ENCODE measurements at places on chromosomes 6 and 20. TPM values are rescaled to one million over a fixed set of nuclear protein-coding genes. Genes with fewer than 3 reads are reported as not detected.

TTK gene
- polyA plus RNA-seq, result 0.25 TPM

WFDC12 gene
- not detected for polyA plus RNA-seq

HTR1B gene
- 0.04 TPM for polyA plus RNA-seq

PTCRA gene
- polyA plus RNA-seq, result not detected

BTN1A1 gene
- 0.22 TPM for polyA plus RNA-seq

HAO1 gene
- not detected for polyA plus RNA-seq

ZFP57 gene
- 0.39 TPM for polyA plus RNA-seq

FGD2 gene
- 444 TPM for polyA plus RNA-seq

CTAGE9 gene
- polyA plus RNA-seq, result not detected

MRAP2 gene
- not detected for polyA plus RNA-seq

TXLNB gene
- 1.4 TPM for polyA plus RNA-seq

PROCR gene
- polyA plus RNA-seq, result 0.30 TPM

NRSN1 gene
- not detected for polyA plus RNA-seq

GRCh38 chr20:32348207-32348606 is 9.9 kb upstream of the ASXL1 start:
- H3K36me3 ChIP-seq, result no peaks in the 10 kb centered on the region
- no peak overlapping the region for H3K4me3 ChIP-seq
- no peak for DNase-seq
- no peak overlapping the region for H3K27ac ChIP-seq
- H3K4me1 ChIP-seq, result peaks cover 14% of the 10 kb centered on the region
- H3K27me3 ChIP-seq, result no peaks in the 10 kb centered on the region

DNA sequence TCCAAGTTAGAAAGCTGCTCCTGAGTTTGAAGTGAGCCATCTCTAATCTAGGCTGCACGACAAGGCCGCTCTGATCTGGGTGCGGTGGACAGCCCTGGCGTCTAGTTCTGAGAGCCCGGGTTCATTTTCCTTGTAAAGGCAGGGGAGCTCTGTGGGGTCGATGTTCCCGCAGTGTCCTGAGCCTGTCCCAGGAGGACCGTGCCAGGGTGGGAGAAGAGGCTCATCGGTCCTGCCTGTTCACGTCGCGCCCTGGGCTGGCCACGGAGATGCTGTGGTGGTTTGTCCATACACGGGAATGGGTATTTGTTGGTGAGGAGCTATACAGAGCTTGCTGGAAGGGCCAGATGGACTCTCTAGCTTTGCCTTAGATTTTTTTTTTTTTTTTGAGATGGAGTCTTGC is 27.0 kb downstream of the PSMG4 start:
- H3K36me3 ChIP-seq, result no peaks in the 10 kb centered on the region
- H3K27me3 ChIP-seq, result no peaks in the 10 kb centered on the region
- no peak overlapping the region for H3K27ac ChIP-seq
- no peaks in the 10 kb centered on the region for H3K4me1 ChIP-seq

DNA sequence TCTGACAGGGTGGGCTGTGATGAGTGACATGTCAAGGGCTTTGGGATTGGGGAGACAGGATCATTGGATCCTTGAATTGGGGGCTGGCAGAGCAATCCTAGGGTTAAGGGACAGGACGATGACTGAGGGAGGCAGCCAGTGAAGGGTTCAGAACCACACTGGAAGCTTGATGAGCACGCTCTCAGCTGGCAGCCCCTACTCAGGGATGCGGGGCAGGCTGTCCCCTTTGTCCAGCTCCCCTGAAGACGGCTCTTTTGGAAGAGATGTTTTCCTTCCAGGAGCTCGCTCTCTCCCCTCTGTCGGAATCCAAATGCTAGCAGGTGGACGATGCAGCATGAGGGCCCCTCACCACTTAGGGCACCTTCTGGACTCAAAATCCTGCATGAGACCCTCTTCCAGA is 8.4 kb downstream of the TGM3 start:
- H3K36me3 ChIP-seq, result no peaks in the 10 kb centered on the region
- no peak for DNase-seq
- no peak overlapping the region for H3K4me3 ChIP-seq
- no peak overlapping the region for H3K27ac ChIP-seq
- H3K27me3 ChIP-seq, result no peaks in the 10 kb centered on the region
- H3K4me1 ChIP-seq, result peaks cover 23% of the 10 kb centered on the region

DNA sequence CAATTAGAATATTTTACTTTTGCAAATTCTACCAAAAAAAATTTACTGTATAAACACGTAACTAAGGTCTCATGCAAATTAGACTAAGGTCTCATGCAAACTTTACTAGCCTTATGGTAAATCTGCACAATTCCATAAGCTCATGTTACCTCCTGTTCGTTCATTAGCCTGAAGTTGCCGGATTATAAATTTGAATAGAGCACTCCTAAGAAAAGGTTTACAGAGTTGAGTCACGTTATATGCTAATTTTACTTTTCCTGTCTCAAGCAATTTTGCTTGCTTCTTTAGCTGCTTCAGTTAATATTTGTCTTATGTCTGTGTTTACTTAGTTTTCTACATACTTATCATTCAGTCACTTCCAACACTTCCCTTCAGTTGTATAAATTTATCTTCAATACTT is 1434.0 kb upstream of the EYS start:
- no peak overlapping the region for H3K4me3 ChIP-seq
- H3K4me1 ChIP-seq, result no peaks in the 10 kb centered on the region
- no peak overlapping the region for H3K27ac ChIP-seq
- H3K27me3 ChIP-seq, result no peaks in the 10 kb centered on the region
- no peaks in the 10 kb centered on the region for H3K36me3 ChIP-seq
- no peak for DNase-seq

GRCh38 chr20:57698116-57698866 is 11.5 kb downstream of the PMEPA1 start:
- peaks cover 99% of the 10 kb centered on the region for H3K4me1 ChIP-seq
- no peaks in the 10 kb centered on the region for H3K36me3 ChIP-seq
- no peak for DNase-seq
- H3K27me3 ChIP-seq, result no peaks in the 10 kb centered on the region

- no peaks in the 10 kb centered on the region for H3K27me3 ChIP-seq
- no peaks in the 10 kb centered on the region for H3K36me3 ChIP-seq
- DNase-seq, result no peak
- no peaks in the 10 kb centered on the region for H3K4me1 ChIP-seq
- H3K4me3 ChIP-seq, result no peak overlapping the region
Measured at GRCh38 chr20:8292793-8293192, 160.7 kb downstream of the PLCB1 start.

GRCh38 chr6:117557951-117558350 is 44.4 kb downstream of the GOPC start:
- H3K27me3 ChIP-seq, result no peaks in the 10 kb centered on the region
- H3K4me1 ChIP-seq, result no peaks in the 10 kb centered on the region
- no peak overlapping the region for H3K4me3 ChIP-seq
- no peak overlapping the region for H3K27ac ChIP-seq

GRCh38 chr6:134340179-134340975 is 22.5 kb upstream of the SGK1 start:
- H3K27me3 ChIP-seq, result no peaks in the 10 kb centered on the region
- H3K36me3 ChIP-seq, result no peaks in the 10 kb centered on the region
- peaks cover 13% of the 10 kb centered on the region for H3K4me1 ChIP-seq
- no peak overlapping the region for H3K4me3 ChIP-seq
- no peak for DNase-seq

GRCh38 chr20:46774943-46775560 is 65.6 kb downstream of the SLC2A10 start:
- no peaks in the 10 kb centered on the region for H3K4me1 ChIP-seq
- peaks cover 6% of the 10 kb centered on the region for H3K27me3 ChIP-seq
- no peak overlapping the region for H3K4me3 ChIP-seq
- DNase-seq, result no peak
- no peaks in the 10 kb centered on the region for H3K36me3 ChIP-seq

- H3K27ac ChIP-seq, result no peak overlapping the region
- no peaks in the 10 kb centered on the region for H3K36me3 ChIP-seq
- no peak for DNase-seq
- peaks cover 22% of the 10 kb centered on the region for H3K4me1 ChIP-seq
Measured at GRCh38 chr6:145731447-145731846, 3.9 kb downstream of the EPM2A start.

- peak; percentile 64 for DNase-seq
- H3K27ac ChIP-seq, result peak overlapping the region; percentile 48
- H3K4me1 ChIP-seq, result peaks cover 42% of the 10 kb centered on the region
Measured at GRCh38 chr6:119347466-119348095, 2.0 kb downstream of the MAN1A1 start.

DNA sequence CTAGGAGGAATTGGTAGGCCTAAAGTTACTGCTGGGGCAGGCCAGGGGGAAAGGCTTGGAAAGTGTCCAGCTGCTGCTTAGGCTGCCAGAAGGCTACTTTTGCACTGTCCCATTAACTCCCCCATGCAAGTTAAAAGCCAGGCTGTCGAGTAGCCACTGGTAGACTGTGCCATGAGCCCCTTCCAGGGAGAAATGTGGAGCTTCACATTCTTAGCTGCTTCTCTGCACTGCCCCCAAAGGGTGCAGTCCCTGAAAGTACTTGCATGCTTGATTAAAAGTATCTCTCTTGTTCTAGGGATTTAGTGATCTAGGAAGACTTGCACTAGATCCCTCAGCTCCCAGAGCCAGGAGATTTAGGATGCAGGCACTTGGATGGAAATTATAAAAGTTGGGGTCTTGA is 57.3 kb downstream of the CDC5L start:
- H3K4me3 ChIP-seq, result no peak overlapping the region
- H3K27me3 ChIP-seq, result no peaks in the 10 kb centered on the region
- H3K4me1 ChIP-seq, result no peaks in the 10 kb centered on the region

GRCh38 chr6:36719126-36719525 is 21.5 kb downstream of the RAB44 start:
- H3K4me3 ChIP-seq, result no peak overlapping the region
- H3K4me1 ChIP-seq, result peaks cover 17% of the 10 kb centered on the region
- H3K36me3 ChIP-seq, result no peaks in the 10 kb centered on the region

- no peak overlapping the region for H3K4me3 ChIP-seq
- H3K27ac ChIP-seq, result no peak overlapping the region
- no peaks in the 10 kb centered on the region for H3K27me3 ChIP-seq
- H3K36me3 ChIP-seq, result peaks cover 10% of the 10 kb centered on the region
- no peak for DNase-seq
Measured at GRCh38 chr6:89655122-89655521, 16.6 kb upstream of the LYRM2 start.

GRCh38 chr6:55993418-55993817 is 118.0 kb upstream of the BMP5 start:
- H3K4me1 ChIP-seq, result no peaks in the 10 kb centered on the region
- no peak for DNase-seq
- H3K27me3 ChIP-seq, result no peaks in the 10 kb centered on the region
- no peaks in the 10 kb centered on the region for H3K36me3 ChIP-seq
- H3K4me3 ChIP-seq, result no peak overlapping the region
- H3K27ac ChIP-seq, result no peak overlapping the region

DNA sequence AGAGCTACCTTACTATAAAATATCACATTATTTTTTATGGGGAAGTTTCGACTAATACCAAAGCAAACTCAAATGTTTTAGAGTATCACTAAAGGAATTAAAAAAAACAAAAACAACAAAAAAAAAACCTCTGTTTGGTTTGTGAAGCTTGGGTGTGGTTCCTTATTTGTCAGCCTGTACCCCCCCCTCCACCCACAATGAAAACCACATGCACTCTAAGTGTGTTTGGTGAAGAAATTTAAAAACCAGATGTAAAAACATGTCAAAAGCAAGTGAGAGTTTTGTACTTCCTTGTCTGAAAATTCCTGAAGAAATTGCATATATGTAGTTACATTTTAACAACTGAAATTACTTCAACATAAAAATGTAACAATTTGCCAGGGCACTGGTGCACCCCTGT is 3.1 kb downstream of the STK38 start:
- peak overlapping the region; percentile 96 for H3K4me3 ChIP-seq
- peak overlapping the region; percentile 36 for H3K27ac ChIP-seq
- H3K4me1 ChIP-seq, result peaks cover 44% of the 10 kb centered on the region
- peak; percentile 65 for DNase-seq
- peaks cover 7% of the 10 kb centered on the region for H3K36me3 ChIP-seq
